Activated CD4-positive, CD25-positive, alpha-beta regulatory T cell (primary cell): ENCODE measurements at places on chromosomes 2 and 18.

DNA sequence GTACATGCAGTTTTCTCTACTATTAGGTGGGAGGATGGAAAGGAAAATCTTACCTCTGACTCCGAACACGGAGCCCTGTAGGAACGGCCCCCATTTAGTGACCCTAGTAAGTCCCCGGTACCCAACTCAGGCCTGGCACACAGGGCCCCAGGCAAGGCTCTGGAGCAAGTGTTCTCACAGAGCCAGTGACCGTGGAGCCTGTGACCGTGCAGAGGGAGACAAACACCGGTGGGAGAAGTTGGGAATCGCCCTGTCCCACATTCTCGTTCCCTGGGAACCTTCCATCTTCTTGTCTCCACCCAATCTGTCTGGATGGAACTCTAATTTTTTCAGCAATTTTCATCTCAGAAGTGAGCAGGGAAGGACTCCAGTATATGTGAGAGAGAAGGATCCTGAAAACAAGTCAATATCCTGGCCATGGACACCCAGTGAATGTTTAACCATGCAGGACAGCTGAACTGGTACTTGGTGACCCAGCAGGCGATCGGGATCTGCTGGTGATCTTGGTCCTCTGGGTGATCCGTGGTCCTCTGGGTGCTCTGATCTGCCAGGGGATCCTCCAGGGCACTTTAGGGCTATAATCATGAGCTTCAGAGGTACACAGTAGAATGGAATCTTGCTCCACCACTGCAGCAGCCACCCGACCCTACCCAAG lies 348.6 kb upstream of the ID2 start:
- DNase-seq = no peak

DNA sequence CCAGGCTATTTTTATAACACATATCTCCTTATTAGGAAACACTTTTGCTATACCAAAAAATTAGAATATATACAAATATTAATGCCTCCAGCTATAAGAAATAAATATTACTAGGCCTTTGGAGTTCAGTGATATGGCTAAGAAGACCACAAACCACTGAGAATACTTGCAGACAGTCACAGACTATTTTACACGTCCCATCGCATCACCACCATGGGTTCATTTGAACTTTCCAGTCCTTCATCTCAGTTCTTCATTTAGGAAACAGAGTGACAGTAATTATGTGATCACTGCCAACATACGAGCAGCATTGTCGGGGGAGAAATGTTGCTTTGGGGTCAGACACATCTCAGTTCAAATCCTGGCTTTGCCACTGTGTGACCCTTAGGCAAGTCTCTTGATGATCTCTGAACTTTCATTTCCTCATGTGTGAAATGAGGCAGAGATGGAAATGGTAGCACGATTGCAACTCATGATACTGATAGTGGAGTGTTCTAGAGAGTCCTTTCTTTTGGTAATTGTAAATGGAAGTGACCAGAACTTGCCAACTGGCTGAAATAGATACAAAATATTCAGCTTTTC lies 138.9 kb upstream of the NRP2 start:
- DNase-seq = no peak

GRCh38 chr18:46054956-46055837 lies 16.9 kb downstream of the PSTPIP2 start:
- DNase-seq = no peak

GRCh38 chr18:2794159-2794558 lies 52.6 kb upstream of the EMILIN2 start:
- DNase-seq = no peak

DNA sequence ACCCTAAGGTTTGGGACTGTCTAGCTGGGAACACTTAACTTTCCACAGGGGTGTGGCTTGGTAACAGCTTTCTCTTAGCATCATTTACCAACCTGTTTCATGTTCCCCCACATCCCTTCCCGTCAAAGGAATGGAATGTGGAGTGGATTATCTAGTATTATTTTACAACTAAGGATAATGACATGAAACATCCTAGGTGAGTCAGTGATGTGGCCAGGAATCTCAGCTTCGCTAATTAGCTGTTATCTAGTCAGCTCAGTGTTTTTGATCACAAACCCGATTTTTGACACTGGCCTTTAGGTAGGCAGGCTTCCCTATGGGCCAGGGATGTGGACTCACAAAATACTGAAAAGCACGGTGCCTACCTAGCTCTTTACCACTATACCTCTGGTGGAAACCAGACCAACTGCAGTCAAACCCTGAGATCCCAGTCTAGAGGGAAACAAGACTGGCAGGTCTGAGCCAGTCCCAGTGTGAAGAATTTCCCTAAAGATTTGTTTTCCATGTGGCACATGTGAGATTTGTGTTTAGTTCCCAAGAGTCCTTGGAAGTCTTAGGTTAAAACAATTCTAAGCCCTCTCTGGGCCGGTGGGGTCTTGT lies 2.8 kb upstream of the NRP2 start:
- DNase-seq = no peak

DNA sequence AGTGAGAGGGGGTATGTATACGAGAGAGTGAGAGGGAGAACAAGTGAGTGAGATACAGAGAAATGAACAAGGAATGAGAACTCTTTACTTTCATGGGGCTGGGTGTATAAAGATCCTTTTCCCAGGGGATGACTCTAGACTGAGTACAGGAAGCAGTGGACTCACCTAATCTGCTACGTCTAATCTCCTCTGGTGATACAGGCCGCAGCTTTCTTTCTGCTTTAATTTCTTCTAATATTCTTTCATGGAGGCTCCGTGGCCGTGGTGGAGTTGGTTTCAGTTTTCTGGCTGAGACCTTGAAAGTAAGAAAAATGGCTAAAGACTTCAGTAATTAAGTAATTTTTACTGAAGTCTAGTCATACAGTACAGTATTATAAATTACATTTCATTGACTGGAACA lies 85.2 kb downstream of the PRELID3A start:
- no peak for DNase-seq

GRCh38 chr2:189142893-189143759 lies 36.4 kb downstream of the COL5A2 start:
- DNase-seq = no peak
